ENCODE measurements at places on chromosomes 3 and 15.

DNA sequence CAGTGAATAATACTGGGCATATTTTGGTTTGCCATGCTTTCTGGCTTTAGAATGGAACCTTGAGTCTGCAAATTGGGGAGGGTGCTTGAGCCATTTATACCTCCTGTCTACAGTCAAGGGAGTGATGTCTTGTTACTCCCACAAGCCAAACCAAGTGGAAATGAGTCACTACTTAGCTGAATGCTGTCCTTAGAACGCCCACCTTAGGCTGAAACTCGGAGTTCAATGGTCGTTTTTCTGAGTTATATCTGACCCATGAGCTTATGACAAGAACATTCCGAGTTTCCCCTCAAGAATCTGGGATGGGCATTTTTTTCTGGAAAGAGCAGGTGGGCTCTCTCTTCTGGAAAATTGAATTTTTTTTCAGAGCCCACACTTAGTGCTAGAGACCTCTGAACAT is 17.4 kb upstream of the CLDN18 start:
- DNase-seq = no peak

- no peak for DNase-seq
Observed at GRCh38 chr3:122510878-122511535, 3.7 kb downstream of the KPNA1 start.

DNA sequence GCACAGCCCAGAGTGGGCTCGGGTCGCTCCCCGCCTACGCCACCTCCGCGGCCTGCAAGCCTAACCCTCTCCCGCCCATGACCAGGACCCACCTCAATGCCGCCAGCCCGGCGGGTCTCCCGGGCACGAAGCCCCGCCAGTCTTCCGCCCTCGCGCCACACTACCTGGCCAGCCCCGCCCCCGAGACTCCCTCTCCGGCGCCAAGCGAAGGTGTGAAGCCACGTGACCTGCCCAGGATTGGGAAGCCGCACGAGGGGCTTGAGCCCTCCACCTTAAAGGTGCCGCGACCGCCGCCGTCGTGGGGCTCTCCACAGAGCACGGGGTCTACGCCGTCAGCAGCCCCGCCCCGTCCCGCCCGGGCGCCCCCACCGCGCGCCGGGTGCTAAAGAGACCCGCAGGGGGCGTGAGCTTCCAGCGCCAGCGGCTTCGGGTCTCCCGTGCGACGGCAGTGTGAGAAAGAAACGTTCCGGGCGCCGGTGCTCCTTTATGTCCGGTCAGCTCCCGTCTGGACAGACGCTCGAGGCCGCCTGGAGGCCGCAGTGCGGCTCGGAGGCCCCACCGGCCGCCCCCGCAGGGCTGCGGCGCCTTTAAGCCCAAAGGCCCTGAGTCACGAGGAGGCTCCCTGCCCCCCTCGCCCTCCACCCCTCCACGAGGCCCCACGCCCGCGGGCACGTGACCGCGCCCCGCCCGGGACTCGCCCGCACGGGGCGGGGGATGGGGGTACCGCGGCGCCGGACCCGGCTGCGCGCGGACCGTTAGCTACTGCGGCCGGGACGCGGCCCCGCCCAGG is at the start of gene CPEB1:
Gene CPEB1, minus strand, starts transcription at position 319 of the 790 bp plus-strand sequence. CDS start 18,904 bp downstream, outside the sequence.
- DNase-seq = peak; percentile 35

DNA sequence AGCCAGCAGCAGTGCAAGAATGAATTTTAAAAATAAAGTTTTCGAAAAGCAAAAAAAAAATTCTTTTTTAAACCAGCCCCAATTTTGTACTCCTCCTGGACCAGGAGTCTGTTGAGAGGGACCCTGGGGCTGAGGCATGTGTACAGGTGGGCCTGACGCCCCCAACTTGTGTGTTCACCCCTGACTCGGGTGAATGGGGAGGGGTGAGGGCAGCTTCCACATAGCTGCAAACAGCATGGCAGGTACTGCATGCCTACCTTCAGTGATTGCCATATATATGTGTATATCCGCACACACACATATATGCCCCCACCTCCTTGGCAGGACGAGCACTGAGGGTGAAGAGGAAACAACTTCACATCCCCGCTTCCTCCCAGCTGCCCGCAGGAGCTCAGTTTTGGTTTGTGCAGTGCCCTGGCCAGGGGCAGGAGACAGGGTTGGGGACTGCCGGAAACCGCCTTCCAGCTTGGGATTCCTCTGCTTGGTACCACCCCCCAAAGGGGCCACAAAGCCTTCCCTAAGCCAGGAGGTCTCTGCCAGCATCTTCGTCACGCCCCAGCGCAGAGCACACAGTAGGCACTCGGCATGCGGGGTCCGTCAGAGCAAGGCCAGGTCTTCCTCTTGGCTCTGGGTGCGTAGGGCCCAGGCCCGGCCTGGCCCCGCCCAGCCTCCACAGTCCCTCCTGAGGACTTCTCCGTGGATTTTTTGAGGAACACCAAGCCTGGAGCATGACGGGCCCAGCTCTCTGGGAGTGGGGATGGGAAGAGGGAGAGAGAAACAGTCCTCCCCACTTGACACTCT is 61.8 kb upstream of the RPL32 start:
- no peak for DNase-seq

DNA sequence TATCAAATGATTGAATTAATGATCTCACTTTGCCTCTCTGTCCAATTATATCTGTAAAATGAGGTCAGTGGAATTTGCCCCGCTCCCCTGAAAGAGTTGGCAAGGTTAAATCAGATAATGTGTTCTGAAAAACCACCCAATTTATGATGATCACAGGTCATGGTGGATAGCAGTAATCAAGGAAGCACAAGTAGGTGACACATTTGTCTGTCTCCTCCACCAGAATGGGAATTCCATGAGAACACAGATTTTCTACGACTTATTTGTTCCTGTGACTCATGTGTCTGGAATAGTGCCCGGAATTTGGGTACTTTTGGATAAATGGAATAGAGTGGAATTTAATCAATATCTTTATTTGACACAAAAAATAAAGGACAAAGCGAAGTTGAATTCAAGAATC is 220.9 kb upstream of the SUCLG2 start:
- DNase-seq = no peak

GRCh38 chr3:3689601-3690375 is 109.4 kb upstream of the LRRN1 start:
- DNase-seq = no peak

DNA sequence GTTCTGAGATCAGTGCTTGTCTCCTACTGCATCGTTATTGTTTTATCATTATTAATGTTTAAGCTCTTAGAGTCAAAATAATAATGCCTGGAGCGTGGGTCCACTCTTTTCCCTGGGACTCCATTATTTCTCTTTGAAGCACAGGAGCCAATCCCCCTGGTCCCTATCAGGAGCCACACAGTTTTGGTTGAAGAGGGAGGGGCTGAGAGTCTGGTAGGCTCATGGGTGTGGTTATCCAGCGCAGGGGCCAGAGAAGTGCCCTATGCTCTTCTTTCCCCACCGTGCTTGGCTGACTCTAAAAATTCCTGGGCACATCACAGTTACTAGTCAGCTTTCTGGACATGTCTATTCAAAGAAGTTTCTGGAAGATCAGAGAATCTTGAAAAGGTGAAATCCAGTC is 121.5 kb downstream of the DNAJB8 start:
- DNase-seq = no peak

DNA sequence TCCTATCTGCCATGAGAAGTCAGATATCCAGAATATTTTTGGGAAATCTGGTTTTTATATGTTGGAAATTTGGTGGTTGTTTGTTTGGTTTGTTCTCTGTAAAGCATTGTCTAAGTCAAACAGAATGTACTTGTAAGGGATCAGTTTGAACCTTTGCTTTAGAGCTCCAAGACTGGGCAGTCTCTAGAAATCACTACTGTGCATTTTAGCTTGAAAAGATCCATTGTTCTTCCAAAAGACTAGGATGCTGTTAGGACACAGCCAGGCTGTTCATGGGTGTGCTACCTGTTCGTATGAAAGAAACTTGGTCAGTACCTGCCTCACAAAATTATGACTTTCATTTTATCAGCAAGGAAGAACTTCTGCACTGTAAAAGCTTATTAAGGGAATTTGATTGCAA is 182.6 kb downstream of the WDR72 start:
- DNase-seq = no peak

Data from AG10803 (cell line).